ENCODE measurements at places on chromosomes 11 and 22. TPM values are rescaled to one million over a fixed set of nuclear protein-coding genes. Genes with fewer than 3 reads are reported as not detected.
A peak's percentile ranks its signal among the peaks of the same experiment; 100 is the strongest.

GRCh38 chr11:74092425-74092824 is 78.4 kb downstream of the C2CD3 start:
- no peak for DNase-seq

Gene ADM
- total RNA-seq = 102 TPM

DNA sequence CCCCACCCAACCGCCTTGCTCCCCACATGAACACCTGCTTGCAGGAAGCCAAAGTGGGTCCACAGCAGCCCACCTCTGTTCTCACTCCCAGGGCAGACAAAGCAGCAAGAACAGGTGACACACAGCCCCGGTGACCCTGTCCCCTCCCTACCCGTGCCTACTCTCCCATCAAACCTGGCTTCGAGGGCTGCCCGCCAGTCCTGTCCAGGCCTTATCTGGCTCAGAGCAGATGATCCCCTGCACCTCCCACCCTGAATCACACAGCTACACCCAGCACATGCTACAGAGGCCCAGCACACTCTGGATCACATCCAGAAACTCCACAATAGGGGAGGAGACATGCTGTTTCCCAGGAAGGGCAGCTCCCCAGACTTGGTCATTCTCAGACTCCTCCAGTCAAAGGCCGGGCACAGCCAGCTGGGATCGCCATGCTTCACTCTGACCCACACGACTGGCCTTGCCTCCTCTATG is 6.2 kb upstream of the RGL4 start:
- no peak for DNase-seq

- DNase-seq = no peak
Measured at GRCh38 chr11:71485466-71485865, 32.5 kb downstream of the NADSYN1 start.

GRCh38 chr11:20609727-20610707 is 10.6 kb downstream of the SLC6A5 start:
- peak; percentile 59 for DNase-seq

Gene OR2AT4
- total RNA-seq = not detected

Gene DRAP1
- 548 TPM for total RNA-seq

GRCh38 chr22:20384865-20385264 is 9.1 kb upstream of the ZNF74 start:
- DNase-seq = no peak

DNA sequence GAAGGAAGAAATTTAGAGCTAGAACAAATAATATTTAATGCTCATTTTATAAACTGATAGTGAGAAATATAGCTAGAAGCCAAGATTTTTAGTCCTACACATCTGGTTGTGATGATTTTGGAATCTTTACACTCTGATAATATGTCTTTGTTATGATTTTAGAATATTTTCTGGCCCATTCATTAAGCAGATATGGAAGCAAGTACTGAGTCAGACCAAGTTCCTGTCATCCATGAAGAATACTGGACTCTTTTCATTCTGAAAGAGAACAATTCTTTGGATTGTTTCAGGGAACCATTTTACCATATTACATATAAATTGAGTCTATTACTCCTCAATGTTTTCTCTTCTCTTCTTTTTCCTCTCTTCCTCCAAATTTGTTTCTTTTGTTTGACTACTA is 227.4 kb downstream of the TMEM135 start:
- DNase-seq = peak; percentile 23

Gene SAA1
- total RNA-seq = not detected

DNA sequence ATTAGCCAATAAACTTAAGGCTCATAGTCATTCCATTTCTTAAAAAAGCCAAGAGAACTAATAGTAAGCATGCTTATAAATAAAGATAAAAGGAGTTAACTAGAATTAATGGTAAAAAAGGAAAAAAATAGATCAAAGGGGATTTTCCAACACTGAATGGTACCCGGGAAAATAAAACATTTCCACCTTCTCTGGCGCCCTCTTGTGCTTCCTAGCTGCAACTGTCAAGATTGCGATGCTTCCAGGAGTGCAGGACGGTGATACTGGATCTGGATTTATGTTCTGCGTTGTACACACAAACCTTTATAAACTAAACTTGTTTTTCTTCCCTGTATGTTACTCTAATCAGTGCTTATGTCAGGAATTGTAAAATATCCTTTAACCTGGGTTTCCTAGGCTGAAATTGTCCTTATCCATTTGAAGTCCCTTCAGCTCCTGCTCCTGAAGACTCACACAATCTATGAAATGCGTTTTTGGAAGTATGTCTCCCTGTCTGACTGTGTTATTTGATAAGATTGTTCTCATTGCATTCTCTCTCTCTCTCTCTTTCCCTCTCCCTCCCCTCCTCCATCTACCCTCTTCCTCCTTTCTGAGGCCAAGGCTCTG is 9.6 kb upstream of the HTATIP2 start:
- DNase-seq = peak; percentile 40

DNA sequence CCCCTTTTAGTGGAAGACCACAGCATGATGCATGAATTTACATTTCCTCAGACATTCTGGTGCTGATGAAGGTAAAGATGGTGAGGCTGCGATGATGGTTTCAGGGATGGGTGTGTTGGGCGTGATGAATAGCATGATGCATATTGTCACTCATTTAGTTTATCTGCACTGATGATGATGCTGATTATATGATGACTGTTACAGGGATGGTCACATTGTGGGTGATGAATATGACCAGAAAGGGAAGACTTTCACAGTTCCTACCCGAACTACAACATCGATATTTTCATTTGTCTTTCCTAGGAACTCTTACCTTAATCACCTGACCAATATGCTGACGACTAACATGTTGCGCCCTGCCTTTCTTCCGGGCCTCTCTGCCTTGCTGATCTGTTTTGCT is 47.4 kb upstream of the EHF start:
- no peak for DNase-seq

DNA sequence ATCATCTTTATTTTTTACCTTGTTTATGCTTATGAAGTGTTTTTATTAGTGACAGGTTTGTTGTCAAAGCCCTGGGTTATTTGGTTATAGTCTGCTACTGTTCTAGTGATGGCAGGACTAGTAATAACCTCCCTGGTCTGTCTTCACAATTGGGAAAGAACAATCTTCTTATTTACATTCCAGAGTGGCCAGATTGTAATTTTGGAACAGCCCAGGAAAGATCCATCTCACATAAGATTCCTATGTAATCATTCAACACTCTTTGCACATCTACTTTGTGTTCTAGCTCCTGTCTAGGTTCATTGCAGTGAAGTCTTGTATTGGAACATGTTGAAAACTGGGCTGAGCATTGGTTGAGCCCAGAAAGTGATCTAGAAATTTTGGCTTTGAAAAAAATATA is 63.8 kb downstream of the CYB5R2 start:
- DNase-seq = no peak

GRCh38 chr22:35998748-35999147 is 29.9 kb downstream of the RBFOX2 start:
- peak; percentile 44 for DNase-seq

Gene ZDHHC24
- 10.9 TPM for total RNA-seq

- no peak for DNase-seq
Measured at GRCh38 chr22:39995393-39996252, 869 bp downstream of the FAM83F start.

DNA sequence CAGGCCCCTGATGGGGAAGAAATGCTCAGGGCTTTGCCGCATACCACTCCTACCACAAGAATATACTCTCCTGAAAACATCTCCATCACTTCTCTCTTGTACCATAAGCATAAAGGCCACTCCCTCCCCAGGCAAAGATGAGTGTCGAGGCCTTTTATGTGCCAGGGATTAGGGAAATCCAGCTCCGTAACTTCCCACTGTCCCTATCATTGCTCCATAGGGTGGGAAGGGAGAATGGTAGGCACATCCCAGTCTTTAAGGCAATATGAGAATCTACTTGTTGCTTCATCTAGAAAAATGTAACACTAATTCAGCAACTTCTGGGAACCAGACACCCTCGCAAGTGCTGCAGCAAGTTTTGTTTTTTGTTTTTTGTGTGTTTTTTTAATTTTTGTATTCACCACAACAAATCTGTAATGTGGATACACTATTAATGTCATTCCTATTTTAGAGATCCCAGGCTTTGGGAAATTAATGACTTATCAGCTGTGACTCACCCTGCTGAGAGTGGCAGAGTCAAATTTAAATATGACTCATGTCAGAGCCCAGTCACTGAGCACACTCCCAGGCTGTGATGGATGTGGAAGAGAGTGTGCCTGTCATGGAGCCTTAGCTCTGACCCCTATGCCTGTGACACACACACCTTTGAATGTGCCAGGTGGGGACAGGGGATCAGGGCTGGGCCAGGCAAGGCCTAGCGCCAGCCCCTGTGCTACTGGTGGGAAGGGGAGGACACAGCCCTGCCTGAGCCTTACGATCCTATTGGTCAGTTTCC is 23.4 kb downstream of the PANX1 start:
- peak; percentile 87 for DNase-seq

DNA sequence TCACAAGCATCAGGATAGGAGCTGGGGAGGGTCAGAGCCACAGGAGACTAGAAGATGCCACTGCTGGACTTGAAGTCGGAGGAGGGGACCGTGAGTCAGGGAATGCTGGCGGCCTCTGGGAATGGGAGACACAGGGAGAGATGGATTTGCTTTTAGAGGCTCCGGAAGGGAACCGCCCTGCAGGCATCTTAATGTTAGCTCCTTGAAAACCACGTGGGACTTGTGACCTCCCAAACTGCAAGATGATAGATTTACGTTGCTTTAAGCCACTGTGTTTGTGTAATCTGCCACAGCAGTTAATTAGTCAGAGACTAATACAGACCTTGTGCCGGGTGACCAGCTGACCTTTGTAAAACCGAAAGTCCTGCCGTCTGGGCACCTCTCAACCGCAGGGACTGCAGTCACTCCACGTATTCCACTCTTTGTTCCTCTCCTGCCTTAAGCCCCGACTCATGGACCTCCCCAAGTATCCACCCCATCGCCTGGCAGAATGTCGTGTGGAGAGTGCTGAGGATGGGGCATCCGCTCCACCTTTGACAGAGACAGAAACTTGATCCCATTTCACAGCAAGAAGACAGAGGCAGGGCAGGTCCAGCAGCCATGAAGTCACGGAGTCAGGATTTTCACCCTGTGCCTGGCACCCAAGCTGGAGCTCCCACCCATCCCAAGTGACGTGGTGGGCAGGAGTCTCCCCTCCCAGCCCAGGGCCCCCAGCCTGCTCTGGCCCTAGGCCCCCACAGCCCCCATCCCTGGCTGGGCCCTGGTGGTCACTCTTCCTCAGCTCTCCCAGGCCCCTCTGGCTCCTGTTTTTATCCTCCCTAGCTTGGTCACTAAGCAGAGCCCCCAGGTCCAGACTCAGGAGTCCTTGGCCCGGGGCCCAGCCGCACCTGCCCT is 19.4 kb upstream of the CTSD start:
- DNase-seq = peak; percentile 99

- no peak for DNase-seq
Measured at GRCh38 chr22:38305471-38306448, 11.5 kb downstream of the CSNK1E start.

DNA sequence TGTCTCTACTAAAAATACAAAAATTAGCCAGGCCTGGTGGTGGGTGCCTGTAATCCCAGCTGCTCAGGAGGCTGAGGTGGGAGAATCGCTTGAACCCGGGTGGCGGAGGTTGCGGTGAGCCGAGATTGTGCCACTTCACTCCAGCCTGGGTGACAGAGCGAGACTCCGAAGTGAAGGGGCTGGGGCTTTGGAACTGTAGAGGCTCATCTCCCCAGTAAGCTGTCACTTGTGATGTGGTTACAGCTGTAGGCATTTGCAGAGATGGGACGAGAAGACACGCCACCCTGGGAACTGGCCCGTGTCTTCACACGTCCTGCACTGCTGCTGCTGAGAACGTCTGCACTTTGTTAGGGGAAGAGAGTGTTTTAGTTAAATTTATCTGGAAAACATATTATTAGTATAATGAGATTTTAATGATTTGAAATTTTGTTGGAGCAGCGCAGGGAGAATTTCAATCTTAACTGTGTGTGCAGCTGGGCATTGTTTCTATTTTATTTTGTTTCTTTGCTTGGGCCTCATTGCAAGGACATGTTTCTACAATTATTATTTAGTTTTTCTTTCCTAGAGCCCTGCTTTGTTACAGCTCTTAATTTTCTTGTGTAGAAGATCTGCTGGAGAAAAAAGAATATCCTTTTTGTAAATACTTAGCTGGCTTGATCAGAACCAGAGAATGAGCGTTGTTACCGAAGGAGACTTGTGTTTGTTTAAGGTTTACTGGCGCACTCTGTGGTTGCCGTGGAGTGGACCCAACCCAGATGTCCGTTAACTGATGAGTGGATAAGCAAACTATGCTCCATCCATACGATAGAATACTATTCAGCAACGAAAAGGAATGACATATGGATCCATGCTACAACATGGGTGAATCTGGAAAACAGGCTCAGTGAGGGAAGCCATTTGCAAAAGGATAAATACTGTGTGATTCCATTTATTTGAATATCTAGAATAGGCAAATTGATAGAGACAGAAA is 18.4 kb downstream of the PARVB start:
- no peak for DNase-seq

DNA sequence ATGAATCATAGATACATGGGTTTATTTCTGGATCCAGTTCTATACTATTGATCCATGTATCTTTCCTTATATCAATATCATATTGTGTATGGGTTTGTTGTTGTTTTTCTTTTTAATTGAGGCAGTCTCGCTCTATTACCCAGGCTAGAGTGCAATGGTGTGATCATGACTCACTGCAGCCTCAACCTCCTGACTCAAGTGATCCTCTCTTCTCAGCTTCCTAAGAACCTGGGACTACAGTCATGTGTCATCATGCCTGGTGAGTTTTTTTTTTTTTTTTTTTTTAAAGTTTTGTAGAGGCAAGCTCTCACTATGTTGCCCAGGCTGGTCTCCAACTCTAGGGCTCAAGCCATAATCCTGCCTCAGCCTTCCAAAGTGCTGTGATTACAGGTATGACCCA is 1589.4 kb upstream of the TENM4 start:
- DNase-seq = no peak

GRCh38 chr22:25779426-25779825 is 37.4 kb downstream of the MYO18B start:
- no peak for DNase-seq

DNA sequence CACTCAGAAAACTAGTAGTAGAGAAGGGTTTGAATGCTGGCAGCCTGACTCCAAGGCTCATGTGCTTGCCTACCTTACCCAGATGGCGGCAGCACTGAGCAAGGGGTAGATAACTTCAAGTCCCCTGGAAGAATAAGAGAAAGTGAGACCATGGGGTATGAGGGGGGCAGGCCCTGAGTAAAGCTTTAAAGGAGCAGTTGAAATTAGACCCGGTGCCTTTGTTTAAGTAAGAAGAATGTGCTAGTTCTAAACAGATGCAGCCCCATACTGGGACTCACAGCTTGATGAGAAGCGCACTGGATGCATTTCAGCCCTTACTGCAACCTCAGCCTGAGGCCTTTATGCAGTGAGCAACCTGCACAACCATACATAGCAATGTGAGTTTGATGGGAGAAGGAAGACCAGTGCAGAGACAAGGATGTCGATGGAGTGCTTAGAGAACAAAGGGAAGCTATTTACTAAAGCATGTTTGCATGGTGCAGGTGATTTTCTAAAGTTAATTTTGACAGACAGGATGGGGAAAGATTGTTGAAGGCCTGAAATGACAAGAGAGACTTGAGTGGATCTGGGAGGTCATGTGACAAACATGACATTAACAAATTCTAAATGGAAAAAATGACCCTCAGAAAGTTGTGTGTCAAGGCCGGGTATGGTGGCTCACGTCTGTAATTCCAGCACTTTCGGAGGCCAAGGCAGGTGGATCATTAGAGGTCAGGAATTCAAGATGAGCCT is 27.1 kb upstream of the TMA7B start:
- peak; percentile 17 for DNase-seq
